ENCODE measurements at places on chromosomes 2 and 18.

DNA sequence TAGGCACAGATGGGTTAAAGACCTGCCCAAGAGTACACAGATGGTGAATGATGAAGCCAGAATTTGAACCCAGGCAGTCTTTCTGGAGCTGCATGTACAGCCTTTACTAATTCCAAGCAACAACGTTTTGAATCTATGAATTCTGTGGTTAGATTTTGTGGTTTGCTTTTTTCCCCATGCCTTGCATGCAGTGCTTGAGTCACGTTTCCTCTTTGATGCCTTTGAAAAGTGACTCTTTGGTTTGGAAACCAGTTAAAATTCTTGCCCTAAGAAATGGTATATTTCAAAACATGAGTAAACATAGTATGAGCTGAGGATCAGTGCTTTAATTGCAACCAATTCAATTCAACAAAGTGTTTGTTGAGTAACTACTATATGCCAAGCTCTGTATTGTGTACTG lies 48.2 kb upstream of the PPM1B start:
- DNase-seq, result no peak

DNA sequence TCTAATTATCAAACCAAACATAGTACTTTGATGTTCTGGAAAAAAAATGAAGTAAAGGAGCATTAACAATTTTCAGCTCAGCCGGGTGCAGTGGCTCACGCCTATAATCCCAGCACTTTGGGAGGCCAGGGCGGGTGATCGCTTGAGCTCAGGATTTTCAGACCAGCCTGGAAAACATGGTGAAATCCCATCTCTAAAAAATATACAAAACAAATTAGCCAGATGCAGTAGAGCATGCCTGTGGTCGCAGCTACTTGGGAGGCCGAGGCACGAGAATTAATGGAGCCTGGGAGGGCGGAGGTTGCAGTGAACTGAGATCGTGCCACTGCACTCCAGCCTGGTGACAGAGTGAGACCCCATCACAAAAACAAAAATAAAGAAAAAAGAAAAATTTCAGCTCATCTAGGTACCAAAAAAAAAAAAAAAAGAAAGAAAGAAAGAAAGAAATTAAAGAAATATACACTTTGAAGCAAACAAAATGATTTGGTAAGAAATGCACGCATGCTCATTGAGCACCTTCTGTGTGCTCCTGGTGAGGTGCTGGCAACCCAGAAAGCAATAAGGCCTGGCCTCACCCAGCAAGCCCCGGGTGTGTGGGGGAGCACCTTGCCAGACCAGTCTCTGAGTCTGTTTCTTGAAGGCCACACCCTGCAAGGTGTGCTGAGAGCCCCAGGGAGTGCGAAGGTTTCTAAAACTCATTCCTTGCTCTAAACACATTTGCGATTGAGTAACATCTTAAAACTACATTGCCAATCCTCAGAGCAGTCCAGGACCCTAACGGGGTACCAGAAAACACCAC lies 133.5 kb downstream of the TFCP2L1 start:
- no peak for DNase-seq

DNA sequence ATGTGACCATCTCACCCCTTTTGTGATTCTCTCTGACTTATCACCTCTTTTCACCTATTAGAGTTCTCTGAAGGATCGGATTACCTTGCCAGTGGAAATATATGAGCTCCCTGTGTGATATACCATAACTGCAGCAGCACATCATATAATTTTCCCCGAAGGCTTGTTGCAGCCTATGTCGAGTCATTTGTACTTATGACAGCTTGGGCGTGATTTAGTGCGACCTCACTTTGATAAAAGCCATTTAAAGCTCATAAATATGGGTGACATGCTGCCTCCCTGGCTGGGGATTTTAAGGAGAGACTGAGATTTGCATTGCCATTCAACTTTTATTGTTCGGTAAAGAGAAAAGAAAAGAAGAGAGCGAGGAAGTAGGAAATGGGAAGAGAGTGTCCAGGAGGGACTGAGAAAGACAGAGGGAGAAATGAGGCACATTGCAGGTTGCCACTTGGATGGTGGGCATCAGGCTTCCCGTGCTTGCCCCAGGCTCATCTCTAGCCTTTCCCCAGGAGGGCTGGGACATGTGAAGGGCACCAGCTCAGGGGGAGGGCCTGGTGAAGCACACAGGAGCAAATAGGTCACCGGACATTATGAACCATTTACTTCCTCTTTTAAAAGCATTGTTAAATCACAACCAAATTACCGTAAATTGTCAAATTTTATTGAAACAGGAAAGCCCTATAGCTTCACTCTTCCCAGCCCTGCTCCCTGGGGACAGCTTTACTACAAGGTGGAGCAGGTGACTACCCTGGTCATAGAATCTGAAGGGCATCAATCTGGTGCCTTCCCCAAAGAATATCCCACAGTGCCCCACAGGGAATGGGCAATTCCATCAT lies 161.3 kb downstream of the SETBP1 start:
- no peak for DNase-seq

DNA sequence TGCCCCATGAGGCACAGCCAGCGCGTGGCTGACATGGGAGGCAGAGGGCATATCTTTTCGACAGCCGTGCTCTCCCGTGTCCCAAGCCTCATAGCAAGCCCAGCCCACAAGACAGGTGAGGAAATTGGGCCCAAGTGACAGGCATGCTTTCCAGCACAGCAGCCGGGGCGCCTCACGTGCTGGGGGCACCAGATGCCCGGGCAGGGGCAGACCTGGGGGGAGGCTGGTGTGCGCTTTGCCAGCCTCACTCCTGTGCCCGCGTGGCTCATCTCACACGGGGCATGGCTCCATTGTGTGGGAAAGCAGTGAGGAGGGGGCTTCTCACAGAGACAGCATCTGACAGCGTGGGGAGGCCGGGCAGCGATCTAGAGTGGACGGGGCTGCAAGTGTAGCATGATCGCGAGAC lies 93.2 kb downstream of the USP40 start:
- DNase-seq, result no peak

- DNase-seq, result no peak
Measured at GRCh38 chr2:181586569-181587081, 70.3 kb downstream of the CERKL start.

GRCh38 chr2:191965733-191966132 lies 118.8 kb upstream of the CAVIN2 start:
- no peak for DNase-seq
